ENCODE measurements at places on chromosomes 4 and X.

DNA sequence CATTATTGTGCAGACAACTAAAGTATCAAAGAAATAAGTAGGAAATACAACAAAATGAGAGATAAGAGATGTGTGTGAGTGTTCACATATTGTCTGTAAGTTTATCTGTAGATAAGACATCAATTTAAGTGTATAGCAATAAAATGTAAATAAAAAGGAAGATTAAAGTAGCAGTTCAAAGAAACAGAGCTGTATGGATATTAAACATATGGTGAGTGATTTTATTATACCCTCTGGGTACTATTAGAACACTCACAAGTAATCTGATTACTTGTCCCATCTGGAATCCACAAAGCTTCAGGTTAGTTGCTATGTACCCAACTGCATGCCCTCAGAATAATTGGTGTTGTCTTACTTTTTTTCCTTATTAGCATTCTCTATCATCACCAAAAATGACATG is 747.9 kb upstream of the ADGRL3 start:
- DNase-seq = no peak

DNA sequence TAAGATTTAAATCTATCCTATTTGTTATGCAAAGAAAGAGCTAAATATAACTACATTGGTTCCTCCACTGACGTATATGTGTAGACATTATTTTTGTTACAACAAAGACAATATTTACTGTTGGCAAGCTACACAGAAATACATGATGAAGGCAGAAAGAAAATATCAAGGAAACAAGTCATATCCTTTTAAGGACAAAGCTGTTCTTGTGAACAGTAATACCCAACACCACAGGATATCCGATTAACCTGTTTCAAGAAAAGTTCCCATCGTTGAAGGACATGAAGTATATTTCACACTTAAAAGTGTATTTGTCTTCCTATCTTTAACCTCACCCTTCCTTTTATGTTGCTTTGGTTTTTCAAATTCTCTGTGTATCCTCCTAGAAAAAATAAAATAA is 235.8 kb upstream of the AADAT start:
- no peak for DNase-seq

DNA sequence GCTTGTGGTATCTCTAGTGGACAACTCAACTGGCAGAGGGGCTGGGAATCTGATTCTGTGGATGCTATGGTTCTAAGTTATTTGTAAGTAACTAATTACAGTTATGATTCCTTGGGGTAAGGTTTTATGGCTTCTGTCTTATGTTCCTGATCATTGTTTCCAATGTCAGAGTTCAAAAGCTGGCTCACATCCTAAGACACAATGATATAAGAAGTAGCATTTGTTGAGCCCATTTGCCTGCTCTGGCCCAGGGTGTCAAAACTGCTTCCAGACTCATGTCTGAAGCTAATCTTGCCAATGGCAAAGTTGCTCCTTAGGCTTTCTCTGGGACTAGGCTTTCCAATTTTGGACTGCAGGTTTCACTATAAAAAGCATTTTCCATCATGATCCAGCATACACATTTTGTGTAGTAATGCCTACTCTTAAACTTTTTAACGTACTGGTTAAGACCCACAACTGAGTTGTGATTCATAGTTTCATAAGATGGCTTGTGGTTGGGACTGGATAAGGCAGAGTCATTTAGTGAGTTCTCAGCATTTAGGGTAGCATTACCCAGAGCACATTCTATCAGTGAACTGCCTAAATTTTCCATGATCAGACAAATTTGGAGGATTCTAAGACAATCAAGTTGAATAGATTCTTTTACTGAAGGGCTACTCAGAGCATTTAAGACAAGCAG is 50.0 kb downstream of the CCNI start:
- no peak for DNase-seq

DNA sequence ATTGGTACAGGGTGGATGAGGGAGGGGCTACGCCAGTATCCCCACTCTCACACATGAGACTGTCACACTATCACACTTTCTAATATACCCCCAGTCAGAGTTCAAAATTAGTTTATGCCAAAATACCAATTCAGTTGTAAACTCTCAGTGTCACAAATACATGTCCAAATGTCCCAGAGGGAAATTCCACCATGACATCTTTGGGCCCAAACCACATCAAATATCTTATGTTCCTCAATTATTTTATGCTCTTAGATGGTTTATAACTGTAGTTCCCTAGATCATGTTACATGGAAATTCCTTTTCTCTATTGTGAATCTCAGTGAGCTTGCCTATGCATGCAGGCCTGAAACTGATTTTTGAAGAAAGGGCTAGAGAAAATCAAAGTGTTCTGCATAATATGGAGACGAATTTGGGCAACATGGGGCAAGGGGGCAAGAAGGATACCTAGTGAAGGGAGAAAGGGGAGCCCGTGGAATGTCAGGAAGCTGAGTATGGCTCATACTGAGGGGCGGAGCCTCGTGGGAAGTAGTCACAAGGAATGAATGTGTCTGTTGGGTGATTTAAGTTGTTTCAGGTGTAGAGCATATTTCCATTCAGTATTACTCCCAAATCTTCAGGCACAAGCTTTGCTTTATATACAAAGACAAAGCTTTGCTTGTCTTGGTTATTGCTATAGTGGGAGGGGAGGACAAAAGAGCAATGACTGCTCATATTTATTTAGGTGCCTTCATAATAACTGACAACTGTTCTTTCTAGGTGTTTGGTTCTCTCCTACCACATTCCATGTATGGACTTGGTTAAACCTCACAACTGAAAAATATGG is 40.8 kb downstream of the CLNK start:
- DNase-seq = no peak

GRCh38 chr4:91092398-91092980 is 965.3 kb downstream of the CCSER1 start:
- no peak for DNase-seq

DNA sequence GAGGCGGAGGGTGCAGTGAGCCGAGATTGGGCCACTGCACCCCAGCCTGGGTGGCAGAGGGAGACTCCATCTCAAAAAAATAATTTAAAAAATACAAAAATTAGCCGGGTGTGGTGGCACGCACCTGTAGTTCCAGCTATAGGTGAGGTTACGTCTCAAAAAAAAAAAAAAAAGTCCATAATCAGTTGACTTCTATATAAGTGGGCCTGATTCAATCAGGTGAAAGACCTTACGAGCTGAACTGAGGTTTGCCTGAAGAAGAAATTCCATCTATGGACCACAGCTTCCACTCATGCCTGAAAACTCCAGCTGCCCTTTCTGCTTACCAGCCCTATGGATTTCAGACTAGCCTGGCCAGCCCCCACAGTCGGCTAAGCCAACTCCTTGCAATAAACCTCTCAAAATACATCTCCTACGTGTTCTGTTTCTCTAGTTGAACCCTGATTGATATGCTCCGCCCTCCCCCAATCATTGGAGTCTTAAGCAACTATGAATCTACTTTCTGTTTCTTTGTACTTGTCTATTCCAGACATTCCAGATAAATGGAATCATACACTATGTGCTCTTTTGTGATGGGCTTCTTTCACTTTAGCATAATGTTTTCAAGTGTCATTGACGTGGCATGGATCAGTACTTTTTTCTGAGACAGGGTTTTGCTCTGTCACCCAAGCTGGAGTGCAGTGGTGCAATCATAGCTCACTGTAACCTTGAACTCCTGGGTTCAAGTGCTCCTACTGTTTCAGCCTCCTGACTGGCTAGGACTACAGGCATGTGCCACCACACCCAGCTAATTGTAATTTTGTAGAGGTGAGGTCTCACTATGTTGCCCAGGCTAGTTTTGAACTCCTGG is 36.6 kb downstream of the SAT1 start:
- DNase-seq = no peak

- DNase-seq = peak; percentile 84
These were observed 243.8 kb downstream of the PPP3CA start for GRCh38 chr4:101103381-101104142.

DNA sequence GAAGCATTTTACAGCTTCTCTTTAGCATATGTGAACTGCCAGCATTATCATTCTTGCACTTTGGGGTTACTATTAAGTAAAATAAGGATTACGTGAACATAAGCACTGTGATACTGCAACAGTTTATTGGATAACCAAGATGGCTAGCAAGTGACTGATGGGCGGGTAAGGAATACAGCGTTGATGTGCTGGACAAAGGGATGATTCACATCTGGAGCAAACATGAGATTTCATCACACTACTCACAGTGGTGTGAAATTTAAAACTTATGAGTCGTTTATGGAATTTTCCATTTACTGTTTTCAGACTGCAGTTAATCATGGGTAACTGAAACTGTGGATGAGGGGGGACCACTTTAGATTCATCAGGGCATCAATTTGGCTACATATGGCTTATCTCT is 16.0 kb downstream of the NBDY start:
- DNase-seq = no peak

GRCh38 chr4:88159229-88159725 is 838 bp upstream of the ABCG2 start:
- DNase-seq = no peak

- DNase-seq = no peak
These were observed 381.7 kb downstream of the GPAT3 start for GRCh38 chr4:83917572-83917971.

GRCh38 chr4:85774489-85774888 is 299.5 kb downstream of the ARHGAP24 start:
- no peak for DNase-seq

- peak; percentile 44 for DNase-seq
These were observed 3.0 kb downstream of the FNIP2 start for GRCh38 chr4:158771776-158772175.

- DNase-seq = no peak
These were observed 162.9 kb downstream of the SMIM20 start for GRCh38 chr4:26076896-26077295.

GRCh38 chr4:105555409-105555808 is 3.0 kb downstream of the ARHGEF38 start:
- DNase-seq = no peak

GRCh38 chrX:15384304-15384703 is at the start of gene VEGFD:
TSS of gene VEGFD (minus strand) at chrX:15384413. CDS start at chrX:15383946, 467 bp downstream.
- DNase-seq = no peak

GRCh38 chrX:69506617-69507499 is 2.7 kb downstream of the NALF2 start:
- DNase-seq = no peak

GRCh38 chrX:129593137-129593536 is 53.1 kb downstream of the OCRL start:
- no peak for DNase-seq

DNA sequence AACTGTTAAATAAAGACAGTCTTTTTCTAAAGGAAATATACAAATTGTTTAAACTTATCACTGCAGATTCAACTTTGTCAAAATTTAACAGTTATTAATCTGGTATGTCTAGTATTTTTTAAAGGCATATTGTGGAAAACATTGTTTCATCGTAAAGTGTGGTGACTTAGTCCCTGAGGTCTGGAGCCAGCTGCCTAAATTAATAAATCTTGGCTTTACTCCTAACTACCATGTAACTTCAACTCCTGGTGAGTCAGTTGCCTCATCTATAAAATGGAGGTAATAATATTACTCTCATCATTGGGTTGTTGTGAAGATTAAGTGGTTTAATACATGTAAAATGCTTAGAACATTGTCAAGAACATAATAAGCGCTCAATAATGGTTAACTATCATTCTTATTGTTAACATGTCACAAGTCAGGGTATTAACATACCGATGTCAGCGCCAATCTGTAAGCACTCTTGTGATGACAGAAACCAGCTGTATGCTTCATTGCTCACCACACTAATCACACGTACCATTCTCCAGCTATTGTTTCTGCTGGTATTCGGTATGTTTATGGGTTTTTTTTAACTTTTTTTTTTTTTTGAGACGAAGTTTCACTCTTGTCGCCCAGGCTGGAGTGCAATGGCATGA is 14.1 kb upstream of the SMIM43 start:
- no peak for DNase-seq

GRCh38 chrX:132518401-132518800 is 29.6 kb upstream of the MBNL3 start:
- no peak for DNase-seq

All from pons (tissue), 1 donor.